ENCODE measurements at places on chromosomes 16 and 17.
A peak's percentile ranks its signal among the peaks of the same experiment; 100 is the strongest.

- no peak for DNase-seq
These were observed 703.7 kb upstream of the SOX9 start for GRCh38 chr17:71417142-71417541.

- no peak for DNase-seq
These were observed 34.3 kb downstream of the ASPA start for GRCh38 chr17:3510090-3510489.

DNA sequence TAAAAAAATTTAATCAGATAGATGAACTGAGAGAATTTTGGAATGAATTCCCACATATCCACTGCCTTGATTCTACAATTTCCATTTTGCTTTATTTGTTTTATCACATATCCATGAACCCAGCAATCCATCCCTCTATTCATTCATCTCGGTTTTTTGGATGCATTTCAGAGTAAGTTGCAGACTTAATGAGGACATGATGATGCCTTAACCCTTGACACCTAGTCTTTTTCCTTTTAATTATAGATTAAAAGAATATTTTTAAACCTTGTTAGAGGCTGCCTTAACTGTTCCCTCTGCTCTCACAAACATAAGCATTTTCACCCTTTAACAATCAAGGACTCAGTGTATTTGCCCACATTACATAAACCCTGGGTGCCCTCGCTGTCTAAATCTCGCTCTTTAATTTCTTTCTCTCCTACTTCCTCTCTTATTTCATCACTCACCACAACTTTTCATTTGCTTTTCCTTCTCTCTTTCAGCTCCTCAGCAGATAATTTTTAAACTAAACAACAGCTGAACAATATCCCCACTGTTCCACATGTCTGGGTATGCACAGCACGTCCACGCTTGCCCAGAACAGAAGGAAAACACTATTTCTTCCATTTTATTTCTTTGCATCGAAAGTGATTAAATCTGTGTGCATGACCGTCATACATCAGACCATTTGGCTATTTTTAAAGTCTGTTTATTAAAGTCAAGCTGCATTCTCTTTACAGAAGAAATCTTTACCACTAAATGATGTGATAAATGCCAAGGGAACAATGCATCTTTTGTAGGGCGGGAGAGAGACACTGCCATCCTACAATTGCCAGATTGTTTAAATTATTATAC lies 39.9 kb downstream of the IQCK start:
- DNase-seq: no peak

DNA sequence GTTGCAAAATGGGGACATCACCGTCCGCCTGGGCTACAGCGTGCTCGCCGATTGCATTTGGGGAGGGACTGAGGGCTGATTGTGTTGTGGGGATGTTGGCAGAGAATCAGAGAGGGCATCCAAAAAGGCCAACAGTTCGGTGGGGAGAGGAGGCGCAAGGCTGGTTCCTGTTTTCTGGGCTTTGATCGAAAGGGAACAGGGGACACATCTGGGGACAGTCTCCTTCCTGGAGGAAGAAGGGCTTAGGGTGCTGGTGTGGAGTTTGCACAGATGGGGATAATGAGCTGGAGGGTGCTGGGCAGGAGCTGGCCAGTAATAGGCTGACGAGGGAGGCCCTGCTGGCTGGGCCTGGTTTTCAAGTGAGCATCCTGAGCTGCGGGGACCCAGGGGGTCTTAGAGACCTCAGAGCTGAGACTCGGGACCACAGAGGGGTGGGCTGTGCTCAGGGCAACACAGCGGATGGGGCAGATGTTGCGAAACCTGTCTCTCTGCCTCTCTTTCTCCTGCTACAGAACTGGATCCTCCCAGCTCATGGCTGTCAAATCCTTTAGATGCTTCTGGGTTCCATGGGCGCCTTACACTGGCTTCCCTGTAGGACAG lies 288.7 kb downstream of the SEC14L1 start:
- no peak for DNase-seq

DNA sequence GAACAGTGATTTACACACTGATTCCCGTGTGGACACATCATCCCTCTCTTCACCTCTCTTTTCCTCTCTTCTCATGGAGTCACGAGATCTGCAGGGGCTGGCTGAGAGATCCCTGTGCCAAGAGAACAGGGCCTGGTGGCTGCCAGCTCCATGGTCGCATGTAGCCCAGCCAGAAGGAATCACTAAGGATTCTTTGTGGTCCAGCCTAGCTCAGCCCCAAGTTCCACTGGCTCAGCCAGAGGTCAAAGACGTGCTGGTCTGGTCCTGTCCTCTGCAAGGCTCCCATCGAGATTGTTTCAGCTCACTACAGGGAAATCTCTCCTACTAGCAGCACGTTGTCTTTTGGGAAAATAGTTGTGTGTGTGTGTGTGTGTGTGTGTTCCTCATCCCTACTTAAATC lies 66.4 kb downstream of the NDEL1 start:
- DNase-seq: no peak

DNA sequence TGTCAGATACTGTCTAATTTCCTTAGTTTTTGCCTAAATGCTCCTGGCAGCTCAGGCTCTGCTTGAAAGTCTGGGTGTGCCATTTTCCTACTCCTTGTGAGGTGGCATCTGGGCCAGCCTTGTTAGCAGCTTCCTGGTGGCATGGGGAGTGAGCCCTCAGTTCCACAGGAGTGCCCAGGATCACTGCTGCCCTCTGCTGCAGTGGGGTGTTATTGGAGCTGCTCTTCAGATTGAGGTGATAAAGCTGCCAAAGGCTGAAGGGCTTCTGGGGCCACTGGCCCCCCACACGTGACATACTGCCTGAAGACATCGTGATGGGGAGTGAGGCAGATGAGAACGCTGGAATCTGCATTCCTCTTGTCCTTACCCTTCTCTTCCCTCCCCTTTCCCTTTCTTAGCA lies 27.4 kb downstream of the CEP95 start:
- DNase-seq: no peak

GRCh38 chr16:12255473-12255872 lies 278.9 kb downstream of the SNX29 start:
- no peak for DNase-seq

DNA sequence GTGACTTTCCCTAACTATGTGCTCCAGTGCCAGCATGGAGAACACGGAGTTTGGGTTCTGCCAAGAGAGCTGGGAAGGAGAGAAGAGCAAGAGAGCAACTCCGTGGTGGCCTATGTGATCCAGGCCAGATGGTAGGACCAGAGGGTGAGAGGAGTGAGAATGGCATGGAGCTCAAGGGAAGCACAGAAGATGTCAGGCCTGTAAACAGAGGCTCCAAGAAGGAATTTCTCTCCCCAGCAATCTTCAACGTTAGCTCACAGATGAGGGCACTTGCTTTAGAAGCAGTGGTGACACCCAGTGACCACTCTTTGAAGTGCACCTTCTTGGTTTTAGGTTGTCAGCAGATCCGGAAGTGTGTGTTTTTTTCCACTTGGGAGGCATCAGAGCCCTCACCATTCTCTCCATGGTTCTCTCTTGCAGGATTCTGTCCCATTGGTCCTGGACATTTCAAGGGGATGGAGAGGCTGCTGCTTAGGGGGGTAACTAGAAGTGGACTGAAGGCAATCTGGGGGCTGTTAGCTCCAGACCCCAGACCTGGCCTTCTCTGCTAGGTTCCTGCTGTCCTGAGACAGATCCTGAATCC lies 18.1 kb upstream of the TMEM98 start:
- DNase-seq: peak; percentile 65

DNA sequence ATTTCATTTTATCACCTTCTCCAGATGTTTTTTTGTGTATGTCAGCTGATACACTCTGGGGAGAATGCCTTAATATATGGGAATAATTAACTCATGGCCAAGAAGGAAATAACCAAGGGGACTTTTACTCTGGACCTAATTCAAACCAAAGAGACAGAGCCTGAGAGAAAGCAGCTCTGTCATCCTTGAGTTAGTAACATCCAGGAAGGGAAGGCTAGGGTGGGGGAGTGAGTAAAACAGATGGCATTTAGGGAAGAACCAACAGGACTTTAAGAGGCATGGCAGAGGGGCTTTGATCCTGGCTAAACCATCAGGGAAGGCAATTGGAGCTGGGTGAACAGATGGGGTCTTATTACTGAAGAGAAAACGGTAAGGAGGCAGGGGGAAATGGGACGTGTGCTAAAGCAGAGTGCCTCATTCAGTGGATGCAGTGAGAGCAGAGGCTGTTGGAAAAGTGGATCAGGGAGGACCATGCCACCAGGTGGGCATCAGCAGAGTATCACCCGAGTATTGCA lies 2.5 kb upstream of the SMPD3 start:
- no peak for DNase-seq

- no peak for DNase-seq
These were observed 1.6 kb downstream of the ACLY start for GRCh38 chr17:41917192-41917591.

GRCh38 chr16:17798716-17799115 lies 328.0 kb upstream of the XYLT1 start:
- no peak for DNase-seq

DNA sequence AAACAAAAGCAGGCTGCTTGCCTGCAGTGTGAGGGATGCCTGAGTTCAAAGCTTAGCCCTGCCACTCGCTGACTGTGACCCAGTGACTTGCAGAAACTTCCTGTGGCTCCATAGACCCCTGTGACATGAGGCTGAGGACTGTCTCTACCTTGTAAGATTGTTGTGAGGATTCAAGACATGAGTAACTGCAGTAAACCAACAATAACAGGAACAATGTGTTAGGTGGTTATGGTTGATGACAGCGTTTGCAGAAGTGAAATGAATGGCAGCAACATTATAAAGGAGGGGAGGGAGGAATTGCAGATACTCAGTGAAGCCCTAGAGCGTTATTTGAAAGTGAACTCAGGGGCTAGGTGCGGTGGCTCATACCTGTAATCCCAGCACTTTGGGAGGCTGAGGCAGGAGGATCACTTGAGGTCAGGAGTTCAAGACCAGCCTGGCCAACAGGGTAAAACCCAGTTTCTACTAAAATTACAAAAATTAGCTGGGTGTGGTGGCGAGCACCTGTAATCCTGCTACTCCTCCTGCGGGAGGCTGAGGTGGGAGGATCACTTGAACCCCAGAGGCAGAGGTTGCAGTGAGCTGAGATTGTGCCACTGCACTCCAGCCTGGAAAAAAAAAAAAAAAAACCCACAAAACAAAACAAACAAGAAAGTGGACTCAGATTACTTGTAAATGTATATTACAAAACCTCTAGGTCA lies 33.5 kb upstream of the EMP2 start:
- DNase-seq: no peak

DNA sequence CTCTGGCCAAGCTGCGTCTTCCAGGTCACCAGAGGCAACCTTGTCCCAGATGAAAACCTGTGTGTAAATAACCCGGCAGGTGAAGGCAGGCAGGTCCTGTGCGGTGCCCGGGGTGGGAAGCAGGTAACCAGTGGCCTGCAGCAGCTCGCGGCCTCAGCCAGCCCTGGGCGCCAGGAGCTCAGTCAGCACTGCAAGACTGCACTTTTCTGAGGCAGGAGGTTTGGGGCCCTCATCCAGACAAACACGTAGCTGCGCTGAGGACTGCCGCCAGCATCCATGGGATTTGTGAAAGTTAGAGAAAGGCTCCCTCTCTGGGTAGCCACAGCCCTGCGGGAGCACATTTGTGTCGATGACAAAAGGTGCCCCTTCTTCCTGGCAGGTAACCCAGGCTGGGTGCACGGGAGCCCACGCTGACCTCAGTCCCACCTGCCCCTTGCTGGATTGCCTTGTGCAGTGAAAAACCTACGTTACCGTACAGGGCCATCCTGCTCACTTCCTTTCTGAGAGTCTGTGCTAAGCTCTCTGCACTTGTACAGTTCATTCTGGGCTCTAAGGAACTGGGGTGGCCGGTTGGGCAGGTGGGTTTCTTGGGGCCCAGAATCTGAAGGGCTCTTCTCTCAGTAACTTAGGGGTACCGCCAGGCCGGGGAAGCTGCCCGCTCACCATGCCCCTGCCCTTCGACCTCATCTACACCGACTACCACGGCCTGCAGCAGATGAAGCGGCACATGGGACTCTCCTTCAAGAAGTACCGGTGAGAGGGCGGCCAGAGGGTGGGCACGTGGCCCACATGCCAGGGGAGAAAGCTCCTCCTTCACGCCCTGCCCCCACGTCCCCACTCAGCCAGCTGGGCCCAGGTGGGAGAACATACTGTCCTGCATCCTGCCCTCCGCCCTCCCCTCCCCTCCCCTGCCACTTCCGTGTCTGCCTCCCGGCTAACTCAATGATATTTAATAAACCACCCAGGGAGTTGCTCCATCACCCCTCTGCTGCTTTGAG lies 56.4 kb downstream of the MGAT5B start:
- no peak for DNase-seq

DNA sequence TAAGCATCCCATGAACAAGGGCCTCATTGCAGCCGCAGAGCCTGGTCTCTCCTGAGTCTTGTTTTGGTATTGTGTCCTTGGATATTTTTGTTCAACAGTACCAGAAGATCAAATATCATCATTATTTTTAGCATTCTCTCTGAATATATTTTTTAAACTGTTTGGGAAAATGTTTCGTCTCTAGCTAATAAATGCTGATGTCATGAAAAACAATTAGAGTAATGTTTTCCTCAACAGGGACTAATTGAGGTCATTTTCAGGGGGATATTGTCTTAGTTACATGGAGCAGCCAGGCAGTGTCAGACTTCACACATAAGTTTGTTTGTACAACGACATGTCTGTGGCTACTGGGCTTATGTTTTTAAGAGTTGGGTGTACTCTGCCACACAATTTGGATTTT lies 805.3 kb upstream of the SOX9 start:
- DNase-seq: no peak

DNA sequence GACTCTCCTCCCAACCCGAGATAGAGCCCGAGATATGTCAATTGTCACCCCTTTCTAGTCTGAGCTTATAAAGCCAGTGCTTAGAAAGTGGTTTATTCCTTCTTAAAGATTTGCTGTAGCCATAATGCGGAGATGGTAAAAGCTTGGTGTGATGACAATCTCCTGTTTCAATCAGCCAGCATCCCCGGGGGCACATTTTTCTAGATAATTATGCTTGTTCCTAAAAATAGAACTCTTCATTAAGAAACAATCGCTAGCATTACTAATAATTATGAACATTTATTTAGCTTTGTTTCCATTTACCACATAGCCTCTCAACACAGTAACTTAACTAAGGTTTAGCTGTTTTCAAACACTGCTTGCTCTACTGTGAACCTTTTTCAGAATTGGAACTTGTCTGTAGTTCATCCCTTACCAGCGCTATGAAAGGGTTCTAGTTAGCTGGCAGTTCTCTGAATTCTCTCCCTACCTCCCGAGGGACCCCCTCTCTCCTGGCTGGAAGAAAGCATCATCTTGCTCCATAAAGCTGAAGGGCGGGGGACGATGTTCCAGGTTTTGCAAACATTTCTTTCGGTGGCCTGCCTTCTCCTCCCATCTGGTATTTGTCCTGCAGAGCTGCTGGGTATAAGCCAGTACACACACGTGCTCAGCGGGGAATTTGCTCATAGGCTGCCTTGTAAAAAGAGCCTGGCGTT lies 922 bp upstream of the MRPL58 start:
- DNase-seq: no peak

- DNase-seq: no peak
These were observed 51.2 kb upstream of the DHX40 start for GRCh38 chr17:59513934-59514841.

- DNase-seq: no peak
These were observed 44.5 kb downstream of the CLEC16A start for GRCh38 chr16:10988879-10989278.

DNA sequence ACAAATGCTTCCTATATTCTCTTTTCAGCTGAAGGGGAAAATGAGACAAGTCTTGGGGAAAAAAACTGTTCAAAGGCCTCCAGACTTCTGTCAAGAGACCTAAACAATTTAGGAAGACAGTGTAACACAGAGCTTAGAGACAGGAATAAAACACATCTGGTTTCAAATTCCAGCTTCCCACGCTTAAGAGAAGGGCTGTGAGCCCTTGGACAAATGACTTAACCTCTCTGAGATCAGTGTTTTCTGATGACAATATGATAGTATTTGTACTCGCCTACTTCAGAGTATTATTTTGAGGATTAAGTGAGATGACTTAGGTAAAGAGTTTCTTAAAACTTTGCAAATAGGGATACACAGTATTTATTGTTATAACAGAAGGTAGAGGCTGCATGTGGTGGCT lies 29.5 kb downstream of the SMURF2 start:
- no peak for DNase-seq
